Sigmoid colon (tissue), 7 donors: ENCODE measurements at places on chromosomes 2 and 18. TPM values are rescaled to one million over a fixed set of nuclear protein-coding genes. Genes with fewer than 3 reads are reported as not detected.

The DSG4 gene
- not detected for total RNA-seq

The DNAH7 gene
- total RNA-seq, result 0.99 TPM

The KCNJ3 gene
- total RNA-seq, result 0.16 TPM

The RNF152 gene
- total RNA-seq, result 12.2 TPM

The POLE4 gene
- 51.7 TPM for total RNA-seq
